ENCODE measurements at places on chromosomes 2 and 18.

DNA sequence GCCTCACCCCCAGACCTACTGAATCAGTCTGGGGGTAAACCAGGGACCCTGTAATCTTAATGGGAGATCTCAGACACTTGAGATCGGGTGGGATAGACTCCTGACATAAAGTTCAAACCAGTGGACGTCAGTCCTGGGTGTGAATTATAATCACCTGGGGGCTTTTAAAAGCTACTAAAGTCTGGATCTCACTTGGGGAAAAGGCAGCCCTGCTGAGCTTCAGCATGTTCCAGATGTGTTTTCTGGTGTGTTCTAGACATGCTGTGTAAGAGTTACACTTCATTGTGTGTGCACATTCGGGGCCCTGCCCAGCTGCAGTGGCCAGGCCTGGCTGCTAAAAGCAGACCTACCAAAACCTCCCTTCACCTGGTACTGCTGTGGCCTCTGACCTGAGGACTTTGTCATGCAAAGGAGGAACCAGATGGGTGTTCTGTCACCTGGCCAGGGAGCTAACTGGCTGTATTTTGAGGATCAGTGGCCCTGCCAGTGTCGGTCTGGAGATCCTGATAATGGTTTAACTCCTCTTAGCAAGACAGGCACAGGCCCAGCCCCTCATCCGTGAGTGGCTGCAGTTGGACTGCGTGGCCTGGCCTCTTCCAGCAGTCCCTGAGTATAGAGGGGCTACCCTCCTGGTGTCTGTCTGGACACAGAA, 10.6 kb downstream of the RRM2 start:
- DNase-seq = no peak

DNA sequence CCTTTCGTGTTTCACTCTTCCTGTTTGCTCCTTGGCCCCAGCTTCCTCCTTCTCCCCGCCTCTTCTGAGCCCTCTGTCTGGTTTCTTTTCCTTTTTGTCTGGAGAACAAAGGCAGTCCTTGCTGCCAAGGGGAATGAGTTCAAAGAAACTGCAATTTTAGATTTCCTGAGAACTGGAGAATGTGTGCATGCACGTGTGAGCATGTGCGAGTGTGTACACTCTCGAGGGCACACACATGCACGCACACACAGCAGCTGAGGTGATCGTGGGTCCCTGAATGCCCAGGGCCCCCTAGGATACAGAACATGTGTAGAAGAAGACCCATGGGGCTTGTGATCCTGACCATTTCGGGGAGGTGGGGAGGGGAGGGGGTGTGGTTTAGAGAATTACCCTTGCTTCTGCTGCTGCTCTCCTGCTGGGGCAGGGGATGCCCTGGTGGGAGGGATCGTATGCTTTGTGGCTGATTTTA, 151.8 kb downstream of the DYSF start:
- DNase-seq = peak; percentile 19

- DNase-seq = no peak
These were observed 21.4 kb upstream of the RHOB start for GRCh38 chr2:20425371-20425881.

GRCh38 chr18:765764-766549, 46.1 kb downstream of the YES1 start:
- no peak for DNase-seq

Measured in left cardiac atrium (tissue), 4 donors.